ENCODE measurements at places on chromosomes 12 and 14.

DNA sequence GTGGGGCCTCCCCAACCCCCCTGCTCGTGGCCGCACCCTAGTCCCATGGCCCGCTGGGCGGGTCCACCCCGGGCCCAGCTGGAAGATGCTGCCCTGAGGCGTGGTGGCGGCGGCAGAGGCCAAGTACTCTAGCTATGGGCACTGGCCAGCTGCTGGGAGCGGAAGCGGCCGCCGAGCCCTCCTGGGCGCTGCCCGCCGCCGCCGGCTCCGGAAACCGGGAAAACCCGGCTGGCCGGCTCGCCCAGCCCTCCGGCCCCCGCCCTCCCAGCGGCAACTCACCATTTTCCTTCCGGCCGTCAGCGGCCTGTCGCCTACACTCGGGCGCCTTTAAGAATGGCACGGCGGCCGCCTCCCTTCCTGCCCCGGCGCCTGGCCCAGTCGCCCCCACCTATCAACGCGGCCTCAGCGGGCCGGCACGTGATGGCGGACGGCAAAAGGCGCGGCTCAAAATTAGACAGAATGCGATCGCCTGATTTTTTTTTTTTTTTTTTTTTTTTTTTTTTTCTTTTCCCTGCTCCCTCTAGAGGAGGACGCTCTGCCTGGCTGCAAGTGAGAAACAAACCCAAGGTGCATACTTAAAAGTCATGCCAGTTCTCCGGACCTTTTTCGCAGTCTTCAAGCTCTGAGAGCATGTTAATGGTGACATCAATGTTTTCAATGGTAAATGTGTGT, at the start of gene GMFB:
Gene GMFB, minus strand, starts transcription at position 335 of the 672 bp plus-strand sequence. Its CDS starts 53 bp downstream, at position 282.
- DNase-seq, result peak; percentile 79

GRCh38 chr14:24996930-24997725, 52.8 kb downstream of the STXBP6 start:
- DNase-seq, result no peak

- DNase-seq, result peak; percentile 69
These were observed 54.5 kb downstream of the VCPKMT start for GRCh38 chr14:50061664-50062437.

DNA sequence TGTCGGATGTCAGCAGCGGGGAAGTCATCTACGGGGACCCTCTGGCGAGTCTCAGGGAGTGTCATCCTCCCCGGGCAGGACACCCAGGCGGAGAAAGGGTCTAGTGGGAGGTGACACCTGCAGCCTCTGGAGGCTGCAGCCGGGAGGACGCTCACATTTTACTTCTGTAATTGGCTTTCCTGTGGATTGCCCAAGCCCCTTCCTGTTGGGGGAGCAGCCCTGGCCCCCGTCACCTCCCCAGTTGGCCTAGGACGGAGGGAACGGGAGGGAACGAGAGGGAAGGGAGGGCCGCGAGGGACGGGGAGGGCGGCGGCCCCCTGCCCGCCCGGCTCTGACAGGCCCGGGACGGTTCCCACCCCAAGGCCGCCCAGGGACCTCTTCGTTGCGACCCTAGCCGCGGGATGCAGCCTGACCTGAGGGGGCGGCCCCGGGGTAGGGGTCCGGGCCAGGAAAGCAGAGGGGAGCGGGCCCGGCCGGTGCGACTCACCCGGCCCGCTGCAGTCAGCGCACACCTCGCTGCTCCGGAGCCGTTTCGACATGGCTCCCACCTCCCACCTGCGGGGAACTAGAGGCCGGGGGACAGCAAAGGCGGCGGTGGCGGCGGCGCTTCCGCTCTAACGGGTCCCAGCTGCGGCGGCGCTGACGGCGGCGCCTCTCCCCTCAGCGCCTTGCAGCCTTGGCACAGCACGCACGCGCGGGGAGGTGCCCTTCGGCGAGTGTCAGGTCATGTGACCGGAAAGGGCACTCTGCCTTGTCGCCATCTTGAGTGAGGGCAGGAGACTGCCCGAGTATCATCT, at the start of gene GIT2:
Gene GIT2, minus strand, starts transcription at position 683 of the 797 bp plus-strand sequence. Its CDS starts 144 bp downstream, at position 539.
- DNase-seq, result peak; percentile 82

- no peak for DNase-seq
These were observed 54.6 kb upstream of the RIC8B start for GRCh38 chr12:106719879-106720278.

GRCh38 chr12:56198836-56199235, 9.6 kb upstream of the SMARCC2 start:
- DNase-seq, result no peak

DNA sequence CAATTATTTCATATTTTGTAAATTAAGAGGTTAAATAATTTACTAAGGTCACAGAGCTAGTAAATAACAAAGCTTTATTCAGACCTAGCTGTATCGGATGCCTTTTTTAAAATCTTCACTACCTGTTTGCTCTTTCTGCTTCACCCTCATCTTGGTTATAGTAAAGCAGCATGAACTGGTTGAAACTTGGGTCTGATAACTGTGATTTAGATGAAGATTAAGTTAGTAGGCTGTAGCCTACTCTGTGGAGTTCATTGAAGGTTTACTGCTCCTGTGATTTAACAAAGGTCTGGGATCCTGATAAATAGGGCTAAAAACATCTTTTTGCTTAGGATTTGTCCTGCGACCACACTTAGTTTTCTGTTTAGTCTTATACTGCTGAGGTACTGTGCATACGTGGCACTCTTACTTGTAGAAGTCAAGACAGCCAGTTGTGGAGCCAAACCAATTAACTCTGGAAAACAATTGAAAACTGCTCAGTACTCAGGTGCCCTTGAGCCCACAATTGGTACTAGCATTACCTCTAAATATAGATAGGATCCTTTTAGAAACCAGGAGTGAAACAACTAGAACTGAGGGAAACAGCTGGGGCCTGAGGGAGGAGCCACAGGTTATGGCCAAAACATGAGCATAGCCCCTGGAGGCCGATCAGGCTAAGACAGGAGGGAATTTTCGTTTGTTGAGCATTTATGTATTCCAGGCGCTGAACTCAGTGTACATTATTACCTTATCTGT, 2.3 kb downstream of the SPATS2 start:
- no peak for DNase-seq

GRCh38 chr12:9243999-9244649, 35.9 kb upstream of the PZP start:
- no peak for DNase-seq

DNA sequence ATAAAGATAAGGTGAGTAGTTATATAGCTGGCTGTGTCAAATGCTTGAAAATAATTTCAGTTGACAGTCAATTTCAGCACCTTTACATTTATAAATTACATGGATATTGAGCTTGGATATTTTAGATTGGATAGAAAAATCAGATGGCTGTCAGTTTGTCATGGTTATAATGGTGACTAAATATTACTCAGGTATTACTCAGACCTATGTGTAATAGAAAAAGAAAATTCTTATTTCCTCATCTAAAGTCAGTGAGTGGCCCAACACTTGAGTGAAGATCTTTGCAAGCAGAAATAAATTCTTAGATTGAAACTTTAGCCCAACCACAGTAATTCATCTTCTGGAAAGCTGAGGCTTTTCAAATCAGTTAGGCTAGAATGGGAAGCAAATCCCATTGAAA, 354.4 kb downstream of the NAV3 start:
- DNase-seq, result peak; percentile 71

DNA sequence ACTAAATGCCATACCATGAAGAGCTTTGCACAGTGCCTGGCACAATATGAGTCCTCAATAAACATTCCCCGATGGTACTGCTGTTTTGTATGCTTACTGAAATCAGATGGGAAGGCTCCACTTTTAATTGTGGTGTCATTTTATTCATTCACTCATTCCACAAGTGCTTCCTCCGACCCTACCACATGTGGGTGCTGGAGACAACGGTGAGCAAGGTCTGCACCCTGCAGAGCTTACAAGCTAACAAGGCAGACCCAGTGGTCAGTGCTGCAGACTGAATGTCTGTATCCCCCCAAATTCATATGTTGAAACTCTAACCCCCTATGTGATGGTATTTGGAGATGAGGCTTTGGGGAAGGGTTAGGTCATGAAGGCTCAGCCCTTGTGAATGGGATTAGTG, 48.3 kb downstream of the RFX4 start:
- DNase-seq, result no peak

GRCh38 chr12:3055704-3056467, 21.3 kb upstream of the TSPAN9 start:
- DNase-seq, result no peak

GRCh38 chr12:101078536-101079285, 131.3 kb downstream of the SLC5A8 start:
- no peak for DNase-seq

- no peak for DNase-seq
These were observed 4.6 kb downstream of the TTC7B start for GRCh38 chr14:90811641-90812040.

DNA sequence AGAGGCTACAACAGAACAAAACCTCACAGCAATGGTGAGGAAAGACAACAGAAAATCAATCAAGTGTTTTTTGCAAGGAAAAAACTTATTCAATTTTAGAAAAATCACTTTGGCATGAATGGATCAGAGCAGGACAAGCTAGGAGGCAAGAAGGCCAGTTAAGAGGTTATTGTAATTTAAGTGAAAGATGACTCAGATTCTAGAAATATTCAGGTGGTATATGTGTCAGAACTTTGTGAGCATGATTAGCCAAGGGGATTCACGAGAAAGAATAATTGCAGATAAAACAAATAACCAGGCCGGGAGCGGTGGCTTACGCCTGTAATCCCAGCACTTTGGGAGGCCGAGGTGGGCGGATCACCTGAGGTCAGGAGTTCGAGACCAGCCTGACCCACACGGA, 12.7 kb downstream of the GCH1 start:
- DNase-seq, result peak; percentile 47

- peak; percentile 26 for DNase-seq
These were observed 26.3 kb upstream of the BCDIN3D start for GRCh38 chr12:49868952-49869815.

DNA sequence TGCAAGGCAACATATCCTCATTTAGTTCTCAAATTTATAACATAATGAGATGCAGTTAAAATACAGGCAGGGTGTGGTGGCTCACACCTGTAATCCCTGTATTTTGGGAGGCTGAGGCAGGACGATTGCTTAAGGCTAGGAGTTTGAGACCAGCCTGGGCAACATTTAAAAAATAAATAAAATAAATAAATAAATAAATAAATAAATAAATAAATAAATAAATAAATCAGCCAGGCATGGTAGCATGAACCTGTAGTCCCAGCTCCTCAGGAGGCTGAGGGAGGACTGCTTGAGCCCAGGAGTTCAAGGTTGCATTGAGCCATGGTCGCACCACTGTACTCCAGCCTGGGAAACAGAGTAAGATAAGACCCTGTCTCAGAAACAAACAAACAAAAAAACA, 39.4 kb downstream of the TCHP start:
- no peak for DNase-seq

- no peak for DNase-seq
These were observed 325.7 kb downstream of the NELL2 start for GRCh38 chr12:44550377-44550776.

DNA sequence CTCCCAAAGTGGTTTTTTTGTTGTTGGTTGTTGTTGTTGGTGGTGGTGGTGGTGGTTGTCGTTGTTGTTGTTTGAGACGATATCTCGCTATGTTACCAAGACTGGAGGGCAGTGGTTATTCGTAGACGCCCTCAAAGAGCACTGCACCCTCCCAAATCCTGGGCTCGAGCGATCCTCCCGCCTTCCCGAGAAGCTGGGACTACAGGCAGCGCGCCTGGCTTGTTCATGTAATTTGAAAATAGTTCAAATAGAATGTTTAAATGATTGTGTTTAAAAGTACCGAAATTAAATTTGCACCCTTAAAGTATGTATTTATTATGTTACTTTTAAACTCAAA, 439 bp upstream of the ANAPC5 start:
- no peak for DNase-seq

GRCh38 chr12:122870867-122871664, 24.9 kb downstream of the VPS37B start:
- no peak for DNase-seq

DNA sequence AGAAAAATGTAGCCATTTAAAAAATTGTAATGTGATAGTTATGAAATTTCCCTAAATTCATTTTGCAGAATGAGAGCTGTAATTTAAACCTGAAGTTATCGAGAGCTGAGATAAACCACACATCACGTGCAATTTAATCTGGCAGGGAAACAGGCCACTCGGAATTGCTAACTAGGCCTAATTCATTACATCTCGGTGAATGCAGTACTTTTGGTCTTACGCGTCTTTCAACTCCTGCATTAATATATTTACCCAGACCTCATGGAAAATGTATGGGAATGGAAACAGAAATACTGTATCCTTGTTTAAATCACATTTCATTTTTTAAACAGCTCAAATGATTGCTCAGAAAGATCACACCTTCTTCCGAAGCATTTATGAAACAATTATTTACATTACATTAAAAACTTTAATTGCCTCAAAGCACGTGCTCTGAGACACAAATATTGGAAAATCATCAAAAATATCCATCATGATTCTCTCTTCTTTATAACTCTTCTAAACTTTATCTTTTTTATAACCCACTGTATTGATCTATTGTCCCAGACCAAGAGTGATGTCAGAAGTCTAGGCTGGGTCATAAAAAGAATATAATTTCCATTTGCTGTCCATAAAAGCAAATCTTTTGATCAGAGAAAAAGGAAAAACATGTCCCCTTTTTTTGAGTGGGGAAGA, 111.7 kb upstream of the MYL2 start:
- DNase-seq, result no peak

- DNase-seq, result no peak
These were observed 1.6 kb downstream of the ACVR1B start for GRCh38 chr12:51953089-51953488.

DNA sequence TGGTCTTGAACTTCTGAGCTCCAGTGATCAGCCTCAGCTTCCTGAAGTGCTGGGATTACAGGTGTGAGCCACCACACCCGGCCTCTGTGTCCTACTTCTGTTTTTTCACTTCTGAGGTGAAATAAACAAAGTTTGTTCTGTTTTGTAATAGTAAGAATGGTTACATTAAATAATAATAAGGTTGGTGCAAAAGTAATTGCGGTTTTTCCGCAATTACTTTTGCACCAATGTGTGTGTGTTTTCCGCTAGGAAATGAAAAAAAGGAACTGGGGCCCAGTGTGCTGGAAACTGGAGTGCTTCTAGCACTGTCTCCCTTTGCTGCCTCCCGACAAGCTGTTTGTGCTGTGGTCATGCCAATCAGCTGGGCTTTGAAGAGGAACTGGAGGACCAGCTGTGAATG, 140.9 kb downstream of the NTS start:
- DNase-seq, result no peak

GRCh38 chr14:76975051-76975450, 53.5 kb downstream of the IRF2BPL start:
- DNase-seq, result no peak

DNA sequence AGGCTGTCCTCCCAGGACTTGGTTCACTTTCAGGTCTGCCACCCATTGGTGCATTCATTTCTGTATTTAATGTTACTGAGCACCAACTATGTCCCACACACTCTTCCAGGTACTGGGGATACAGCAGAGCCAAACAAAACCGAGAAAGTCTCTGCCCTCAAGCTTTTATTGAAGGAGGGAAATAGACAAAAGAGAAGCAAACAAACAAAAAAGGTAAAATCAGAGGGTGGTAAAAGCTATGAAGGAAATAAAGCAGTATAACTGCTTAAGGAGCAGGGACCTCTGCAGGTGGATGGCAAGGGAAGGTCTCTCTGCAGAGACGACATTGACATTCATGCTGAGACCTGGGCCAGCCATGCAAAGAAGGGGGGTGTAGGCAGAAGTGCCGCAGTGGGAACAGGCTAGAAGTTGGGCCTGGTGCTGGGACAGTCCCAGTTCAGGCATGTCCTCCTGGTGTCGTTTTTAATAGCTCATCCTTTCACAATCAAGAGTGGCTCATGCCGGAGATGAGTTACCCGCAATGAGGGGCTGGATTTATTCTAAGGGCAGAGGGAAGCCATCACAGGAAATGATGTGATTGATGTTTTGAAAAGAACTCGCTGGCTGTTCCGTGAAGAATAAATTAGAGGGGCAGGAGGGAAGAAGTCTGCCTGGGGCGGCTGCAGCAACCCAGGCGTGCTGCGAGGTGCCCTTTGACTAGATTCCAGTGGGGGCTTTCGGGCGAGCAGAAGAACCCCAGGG, 72.8 kb downstream of the IRF2BPL start:
- peak; percentile 70 for DNase-seq
